NCI-H226 (cell line): ENCODE measurements at places on chromosomes 2 and 18.

DNA sequence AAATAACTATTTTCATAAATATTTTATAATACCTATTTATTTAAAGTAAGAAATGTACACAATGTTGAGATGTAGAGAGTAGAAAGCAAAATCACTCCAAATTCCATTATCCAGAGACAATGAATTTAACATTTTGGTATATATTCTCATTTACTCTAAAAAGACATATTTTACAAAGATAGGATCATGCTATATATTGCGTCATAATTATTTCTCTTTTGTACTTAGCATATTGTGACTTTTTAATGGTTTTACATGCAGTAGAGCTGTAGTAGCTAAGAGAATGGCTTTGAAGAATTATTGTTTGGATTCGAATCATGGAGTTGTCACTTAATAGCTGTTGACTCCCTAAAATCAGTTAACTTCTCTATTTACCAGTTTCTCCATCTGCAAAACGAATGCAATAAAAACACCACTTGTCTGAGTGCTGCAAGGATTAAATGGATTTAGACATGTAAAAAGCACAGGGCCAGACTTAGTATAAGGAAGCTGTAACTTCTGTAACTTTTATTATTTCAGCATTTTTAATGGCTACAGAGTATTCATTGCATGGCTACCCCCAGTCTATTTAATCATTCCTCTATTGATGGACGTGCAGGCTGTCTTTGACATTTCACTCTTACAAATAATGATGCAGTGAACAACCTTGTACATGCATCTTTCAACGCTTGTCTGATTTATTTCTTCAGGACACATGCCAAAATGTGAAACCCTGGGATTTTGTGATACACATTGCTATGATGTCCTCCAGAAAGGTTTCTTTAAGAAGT, 33.2 kb downstream of the KCNS3 start:
- DNase-seq: no peak

- DNase-seq: no peak
These were observed 59.4 kb upstream of the NEDD4L start for GRCh38 chr18:57984490-57985115.

- DNase-seq: no peak
These were observed 37.4 kb downstream of the KLHL29 start for GRCh38 chr2:23422089-23423061.

GRCh38 chr18:56660655-56661054, 9.5 kb downstream of the WDR7 start:
- no peak for DNase-seq

DNA sequence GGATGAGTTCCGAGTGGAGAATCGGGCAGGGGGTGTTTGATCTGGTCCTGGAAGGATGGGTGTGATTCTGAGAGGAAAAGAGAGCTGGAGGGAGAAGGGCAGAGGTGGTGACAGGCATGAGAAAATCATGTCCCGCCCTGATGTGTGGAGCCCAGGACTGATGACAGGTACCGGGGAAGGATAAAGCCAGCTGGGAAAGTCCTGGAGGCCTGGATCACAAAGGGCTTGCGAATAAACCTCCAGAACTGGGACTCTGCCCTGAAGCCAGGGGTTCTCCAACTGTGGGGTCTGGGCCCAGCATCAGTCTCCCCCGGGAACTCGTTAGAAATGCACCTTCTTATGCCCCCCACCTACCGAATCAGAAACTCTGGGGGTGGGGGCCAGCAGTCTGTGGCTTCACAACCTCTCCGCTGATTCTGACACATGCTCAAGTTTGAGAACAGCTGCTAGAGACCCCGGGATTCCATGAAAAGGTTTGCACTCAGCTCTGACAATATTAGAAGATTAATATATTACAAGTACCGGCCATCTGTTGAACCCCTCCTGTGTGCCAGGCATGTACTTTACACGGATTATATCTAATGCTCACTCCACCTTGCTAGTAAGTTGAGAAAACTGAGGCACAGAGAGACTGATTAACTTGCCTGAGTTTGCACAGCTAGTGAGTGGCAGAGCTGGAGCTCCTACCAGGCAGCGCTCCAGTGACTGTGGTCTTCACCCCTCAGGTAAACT, 8.0 kb downstream of the TNFRSF11A start:
- DNase-seq: no peak

GRCh38 chr2:61179701-61180639, 18.0 kb downstream of the C2orf74 start:
- DNase-seq: peak; percentile 82

GRCh38 chr18:60247103-60247502, 125.5 kb downstream of the MC4R start:
- no peak for DNase-seq

DNA sequence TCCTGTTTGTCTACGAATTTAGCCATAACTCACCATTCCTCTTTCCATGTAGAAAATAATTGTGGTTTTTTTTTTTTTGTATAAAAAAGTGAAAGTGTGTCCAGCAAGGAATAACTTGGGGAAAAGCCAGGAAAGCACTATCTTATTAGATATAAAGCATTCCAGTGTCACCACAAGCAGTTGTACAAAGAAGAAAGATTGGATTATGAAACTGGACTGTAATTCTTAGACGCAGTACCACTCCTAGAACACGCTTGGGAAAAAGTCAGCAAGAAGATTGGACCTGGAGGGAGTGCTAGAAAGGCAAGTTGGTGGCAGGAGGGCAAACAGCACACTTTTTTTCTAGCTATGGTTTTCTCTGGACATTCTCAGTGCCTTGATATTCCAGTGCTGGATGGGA, 186.7 kb downstream of the PARD3B start:
- peak; percentile 59 for DNase-seq

DNA sequence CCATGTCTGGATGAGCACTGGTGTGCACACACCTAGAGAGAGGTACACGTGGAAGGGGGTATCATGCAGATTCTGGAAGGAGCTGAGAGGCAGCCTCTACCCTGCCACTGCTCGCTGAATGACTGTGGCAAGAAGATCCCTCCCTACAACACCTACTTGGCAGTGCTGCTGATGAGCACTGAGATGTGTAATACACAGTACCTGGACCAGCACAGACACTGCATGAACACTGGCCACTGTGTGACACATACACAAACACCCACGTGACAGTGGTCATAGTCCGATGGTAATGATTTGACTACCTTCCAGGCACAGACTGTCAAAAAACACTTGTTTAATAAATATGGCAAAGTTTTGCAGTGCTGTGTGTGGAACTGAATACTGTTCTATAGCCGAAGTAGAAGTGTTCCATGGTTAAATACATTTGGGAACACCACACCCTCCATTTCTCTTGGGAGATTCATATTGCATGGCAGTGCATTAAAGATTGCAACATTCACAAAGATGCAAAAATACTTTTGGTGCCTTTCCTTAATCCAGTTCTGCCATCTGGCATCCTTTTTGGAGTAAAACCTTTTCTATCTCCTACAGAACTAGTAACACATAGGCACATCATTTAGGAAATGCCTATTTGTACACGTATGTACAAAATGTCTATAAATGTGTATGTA, 29.6 kb downstream of the MRPS5 start:
- DNase-seq: no peak

DNA sequence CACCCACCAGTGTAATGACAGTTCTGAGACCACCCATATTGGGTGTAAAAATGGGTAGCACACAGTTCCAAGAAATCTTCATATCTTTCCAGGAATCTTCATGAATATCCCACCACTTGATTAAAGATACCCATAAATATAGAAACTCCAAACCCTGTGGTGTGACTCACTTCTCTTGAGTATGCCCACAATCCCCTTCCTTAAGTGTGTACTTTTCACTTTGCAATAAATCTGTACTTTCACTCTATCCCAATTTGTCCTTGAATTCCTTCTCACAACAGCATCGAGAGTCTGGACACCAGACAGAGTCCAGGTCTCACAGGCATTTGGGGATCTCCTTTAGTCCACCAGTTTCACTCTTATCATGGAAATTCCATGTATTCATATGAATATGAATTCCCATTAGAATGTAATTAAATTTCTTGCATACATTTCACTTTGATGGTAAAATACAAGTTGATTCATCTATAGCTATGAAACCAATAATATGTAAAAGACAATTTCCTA, 287.0 kb upstream of the SESTD1 start:
- DNase-seq: no peak

GRCh38 chr2:136116151-136116812, 1.7 kb downstream of the CXCR4 start:
- DNase-seq: no peak

DNA sequence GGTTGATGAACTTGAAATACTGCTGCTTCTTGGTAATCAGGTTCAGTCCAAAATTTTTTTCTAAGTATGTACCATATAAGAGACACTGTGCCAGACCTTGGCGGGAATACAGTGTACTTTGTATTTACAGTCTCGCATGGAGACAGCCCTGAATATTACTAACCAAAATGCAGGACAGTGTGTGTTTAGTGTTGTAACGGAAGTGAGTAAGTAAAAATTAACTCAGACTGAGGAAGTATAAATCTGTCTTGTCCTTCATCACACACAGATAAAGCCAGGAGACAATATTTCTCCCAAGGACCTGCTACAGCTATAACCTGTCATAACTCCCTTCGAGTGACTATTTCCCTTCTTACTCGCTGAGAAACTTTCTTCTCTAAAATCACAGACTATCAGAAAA, 76.9 kb downstream of the ACTR3 start:
- peak; percentile 16 for DNase-seq

- no peak for DNase-seq
These were observed 11.0 kb downstream of the TBR1 start for GRCh38 chr2:161426922-161427663.

GRCh38 chr2:238174701-238175100, 15.9 kb downstream of the ERFE start:
- DNase-seq: no peak

DNA sequence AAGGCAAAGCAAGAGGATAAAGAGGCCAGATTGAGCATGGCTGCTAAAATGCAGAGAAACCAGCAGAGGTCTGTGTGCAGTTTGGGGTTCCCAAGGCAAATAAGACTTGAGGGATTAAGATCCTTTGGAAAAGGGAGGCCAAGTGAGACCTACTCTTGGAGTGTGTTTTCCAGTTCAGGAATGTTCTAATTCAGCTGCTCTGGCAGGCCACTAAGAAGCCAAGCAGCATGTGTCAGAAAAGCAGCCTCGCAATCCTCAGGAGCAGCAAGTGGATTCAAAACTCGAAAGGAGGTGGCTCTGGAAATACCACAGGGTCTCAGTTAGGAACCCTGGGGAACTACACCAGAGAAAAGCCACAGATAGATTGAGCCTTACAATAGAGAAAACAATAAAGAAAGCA, 569.2 kb downstream of the METTL4 start:
- no peak for DNase-seq

DNA sequence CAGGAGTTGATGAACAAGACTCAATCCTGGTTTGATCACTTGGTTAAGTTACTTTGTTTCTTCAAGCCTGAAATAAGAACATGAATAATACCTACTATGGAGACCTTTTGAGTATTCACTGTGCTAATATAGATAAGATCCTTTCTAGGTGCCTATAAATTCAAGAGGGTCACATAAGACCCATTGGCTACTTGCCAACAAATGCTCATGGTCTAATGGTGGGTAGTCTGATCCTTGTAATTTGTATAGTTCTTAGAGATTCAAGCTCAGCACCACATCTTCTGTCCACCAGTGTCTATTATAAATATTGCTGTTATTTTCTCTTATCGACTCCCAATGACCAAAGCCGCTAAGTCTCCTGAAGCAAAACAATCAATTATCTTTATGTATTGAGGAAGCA, 27.4 kb upstream of the ACSL3 start:
- no peak for DNase-seq

DNA sequence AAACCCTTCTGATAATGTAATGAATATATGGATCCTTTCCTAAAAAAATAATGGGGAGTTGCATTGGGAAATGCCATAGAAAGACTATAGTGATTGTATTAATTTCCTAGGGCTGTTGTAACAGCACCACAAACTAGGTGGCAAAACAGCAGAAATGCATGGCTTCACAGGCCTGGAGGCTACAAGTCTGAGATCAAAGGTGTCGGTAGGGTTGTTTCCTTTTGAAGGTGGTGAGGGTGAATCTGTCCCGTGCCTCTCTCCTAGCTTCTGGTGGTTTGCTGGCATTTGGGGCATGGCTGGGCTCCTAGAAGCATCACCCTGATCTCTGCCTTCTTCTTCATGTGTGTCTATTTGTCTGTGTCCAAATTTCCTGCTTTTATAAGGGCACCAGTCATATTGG, 149.7 kb downstream of the INHBB start:
- no peak for DNase-seq

DNA sequence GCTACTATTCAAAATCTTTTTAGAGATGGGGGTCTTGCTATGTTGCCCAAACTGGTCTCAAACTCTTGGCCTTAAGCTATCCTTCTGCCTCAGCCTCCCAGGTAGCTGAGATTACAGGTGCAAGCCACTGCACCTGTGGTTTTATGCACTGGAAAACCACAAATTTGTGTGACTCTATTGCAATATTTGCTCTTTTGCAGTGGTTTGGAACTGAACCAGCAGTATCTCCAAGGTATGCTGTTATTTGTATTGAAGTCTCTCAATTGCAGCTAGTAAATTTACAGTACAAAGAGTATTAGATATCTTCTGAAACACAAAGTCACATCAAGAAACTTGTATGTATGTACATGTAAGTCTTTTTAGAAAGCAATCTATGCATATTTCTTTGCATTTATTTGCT, 46.2 kb downstream of the PPP4R1 start:
- DNase-seq: no peak

DNA sequence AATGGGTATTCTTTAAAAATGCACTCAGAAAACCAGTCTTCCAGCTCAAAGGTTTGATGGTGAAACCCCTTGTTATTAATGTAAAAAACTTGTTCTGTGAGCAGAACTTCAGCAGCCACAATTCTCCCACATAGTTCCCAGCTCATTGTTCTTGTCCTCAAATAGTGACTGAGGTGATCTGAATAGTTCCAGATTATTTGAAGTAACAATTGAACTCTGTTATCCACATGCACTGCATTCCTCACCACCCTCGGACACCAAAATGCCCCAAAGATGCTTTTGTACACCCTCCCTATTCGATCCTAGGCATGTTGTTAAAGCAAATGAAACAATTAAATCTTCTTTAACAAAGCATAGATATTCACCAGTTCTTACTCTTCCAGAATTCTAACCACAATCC, 2186.8 kb upstream of the CELF4 start:
- DNase-seq: no peak

DNA sequence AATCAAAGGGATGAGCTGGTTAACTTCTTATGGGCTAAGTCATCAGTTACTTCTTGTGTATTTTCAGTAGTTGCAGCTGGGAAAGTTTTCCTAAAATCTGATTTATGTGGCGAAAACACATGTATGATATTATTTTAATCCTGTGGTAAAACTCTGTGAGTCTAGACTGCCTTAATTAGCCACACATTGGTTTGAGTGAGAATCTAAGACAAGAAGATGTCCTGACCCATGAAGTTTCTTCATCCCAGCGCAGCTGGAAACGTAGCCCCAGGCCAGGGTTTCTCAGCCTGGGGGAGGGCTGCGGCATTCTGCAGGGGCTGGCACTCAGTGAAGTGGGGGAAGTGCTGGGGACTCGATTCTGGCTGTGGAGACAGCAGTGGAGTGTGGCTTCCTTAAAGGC, 44.7 kb upstream of the INHBB start:
- DNase-seq: no peak

DNA sequence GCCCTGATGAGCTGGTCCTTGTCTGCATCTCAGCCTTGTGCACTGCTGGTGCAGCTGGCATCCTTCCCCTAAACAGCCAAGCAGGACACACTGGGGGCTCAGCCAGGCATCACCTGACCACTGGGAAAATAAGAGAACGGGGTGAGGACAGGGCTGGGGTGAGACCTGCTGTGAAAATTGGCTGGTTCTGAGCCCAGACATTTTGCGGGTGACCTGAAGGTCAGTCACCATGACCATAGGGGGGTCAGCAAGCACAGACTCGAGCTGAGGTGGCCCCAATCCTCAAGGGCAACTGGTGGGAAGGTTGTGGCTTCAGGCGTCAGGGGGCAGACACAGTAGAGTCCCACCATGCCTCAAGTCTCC, 144.9 kb upstream of the TWIST2 start:
- no peak for DNase-seq
